ENCODE measurements at places on chromosomes 16 and 17.
A peak's percentile ranks its signal among the peaks of the same experiment; 100 is the strongest.

DNA sequence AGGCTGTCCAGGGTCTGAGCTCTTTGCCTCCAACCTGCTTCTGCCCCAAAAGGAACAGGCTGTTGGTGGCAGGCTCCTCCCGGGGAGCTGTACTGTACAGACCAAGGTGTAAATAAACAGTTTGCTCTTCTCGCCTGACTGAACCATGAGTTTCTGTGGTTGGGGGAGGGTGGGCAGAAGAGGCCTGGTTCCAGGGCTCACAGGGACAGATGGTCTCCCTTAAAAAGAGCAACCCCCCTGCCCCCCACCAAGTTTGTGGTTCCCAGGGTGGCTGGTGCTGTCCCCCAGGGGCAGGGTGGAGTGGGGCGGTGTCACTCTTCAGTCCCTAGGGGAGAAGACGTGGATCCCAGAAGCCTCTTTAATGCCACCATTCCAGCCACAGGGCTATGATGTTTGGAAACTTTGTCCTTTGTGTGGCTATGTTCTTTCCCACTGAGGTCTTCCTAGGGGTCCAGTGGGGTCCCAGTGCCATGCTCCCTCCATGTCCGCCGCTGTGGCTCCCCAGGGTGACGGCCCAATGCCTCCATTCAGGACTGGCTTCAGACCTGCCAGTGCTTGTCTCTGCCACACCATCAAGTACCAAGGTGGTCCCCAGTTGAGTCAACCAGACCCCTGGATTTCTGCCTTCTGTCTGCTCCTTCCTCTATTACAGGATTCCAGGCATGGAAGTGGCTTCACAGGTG is 146.7 kb downstream of the RAB11FIP4 start:
- no peak for DNase-seq

GRCh38 chr17:18158022-18158600 is 25.5 kb upstream of the ALKBH5 start:
- peak; percentile 88 for DNase-seq

- no peak for DNase-seq
Observed at GRCh38 chr16:87279094-87279658, 38.0 kb downstream of the C16orf95 start.

- no peak for DNase-seq
Observed at GRCh38 chr16:2143878-2144485, 4.4 kb upstream of the RAB26 start.

DNA sequence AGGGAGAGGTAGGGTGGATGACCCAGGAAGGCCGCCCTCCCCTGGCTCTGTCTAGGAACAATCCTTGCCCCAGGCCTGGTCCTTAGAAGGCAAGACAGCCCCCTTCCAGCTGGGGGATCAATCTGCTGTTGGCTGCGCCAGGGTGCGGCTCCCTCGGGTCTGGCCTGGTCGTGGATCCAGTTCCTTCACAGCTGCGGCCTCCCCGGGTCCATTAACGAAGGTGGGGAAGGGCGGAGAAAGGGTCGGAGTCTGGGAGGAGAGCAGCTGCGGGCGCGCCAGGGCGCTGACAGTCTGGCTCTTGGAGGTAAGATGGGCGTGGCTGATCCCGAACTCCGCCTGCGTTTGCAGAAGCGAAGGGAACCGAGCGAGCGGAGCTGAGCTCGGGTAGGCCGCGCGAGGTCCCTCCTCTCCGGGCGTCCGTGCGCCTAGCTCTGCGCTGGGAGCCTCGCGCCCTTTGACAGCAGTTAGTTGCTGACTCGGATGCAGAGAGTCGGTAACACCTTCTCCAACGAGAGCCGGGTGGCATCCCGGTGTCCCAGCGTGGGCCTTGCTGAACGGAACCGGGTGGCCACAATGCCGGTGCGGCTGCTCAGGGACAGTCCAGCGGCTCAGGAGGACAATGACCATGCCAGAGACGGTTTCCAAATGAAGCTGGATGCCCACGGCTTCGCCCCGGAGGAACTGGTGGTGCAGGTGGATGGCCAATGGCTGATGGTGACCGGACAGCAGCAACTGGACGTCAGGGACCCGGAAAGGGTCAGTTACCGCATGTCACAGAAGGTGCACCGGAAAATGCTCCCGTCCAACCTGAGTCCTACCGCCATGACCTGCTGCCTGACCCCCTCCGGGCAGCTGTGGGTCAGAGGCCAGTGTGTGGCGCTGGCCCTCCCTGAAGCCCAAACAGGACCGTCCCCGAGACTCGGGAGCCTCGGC is at the start of gene HSPB9:
Gene HSPB9, plus strand, starts transcription at position 434 of the 933 bp plus-strand sequence. Its CDS starts 47 bp downstream, at position 481.
- no peak for DNase-seq

DNA sequence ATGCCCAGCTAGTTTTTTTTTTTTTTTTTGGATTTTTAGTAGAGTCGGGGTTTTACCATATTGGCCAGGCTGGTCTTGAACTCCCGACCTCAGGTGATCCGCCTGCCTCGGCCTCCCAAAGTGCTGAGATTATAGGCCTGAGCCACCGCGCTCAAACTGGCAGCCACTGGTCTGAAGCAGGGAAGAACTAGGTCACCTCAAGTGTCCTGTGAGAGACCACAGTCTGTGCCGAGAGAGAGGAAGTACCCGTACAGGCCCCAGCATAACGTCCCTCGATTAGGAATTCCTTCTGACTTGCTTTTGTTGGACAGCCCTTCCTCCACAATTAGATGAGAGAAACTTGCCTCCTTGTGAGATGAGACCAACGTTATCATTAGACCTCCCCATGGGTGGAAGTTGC is 13.7 kb upstream of the CD300E start:
- DNase-seq, result no peak

All from effector memory CD4-positive, alpha-beta T cell (primary cell).